ENCODE measurements at places on chromosomes 7 and 10.

DNA sequence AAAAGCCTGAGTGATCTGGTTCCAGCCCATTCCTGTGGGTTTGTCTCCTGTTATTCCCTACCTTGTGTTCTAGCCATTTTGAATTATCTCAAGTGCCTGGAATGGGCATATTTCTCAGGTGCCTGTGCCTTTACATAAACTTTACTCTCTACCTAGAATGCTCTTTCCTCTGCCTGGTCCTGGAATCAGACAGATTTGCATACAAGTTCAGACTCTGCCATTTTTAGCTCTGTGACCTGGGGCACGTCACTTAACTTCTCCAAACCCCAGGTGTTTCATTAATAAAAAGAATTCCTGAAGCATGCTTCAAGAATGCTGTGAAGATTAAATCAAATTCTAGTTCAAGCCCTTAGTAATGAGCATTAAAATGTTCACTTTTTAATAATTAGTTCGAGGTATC lies 7.8 kb downstream of the DCLRE1A start:
- no peak for DNase-seq

GRCh38 chr10:69636626-69637605 lies 6.9 kb downstream of the FAM241B start:
- DNase-seq = no peak

DNA sequence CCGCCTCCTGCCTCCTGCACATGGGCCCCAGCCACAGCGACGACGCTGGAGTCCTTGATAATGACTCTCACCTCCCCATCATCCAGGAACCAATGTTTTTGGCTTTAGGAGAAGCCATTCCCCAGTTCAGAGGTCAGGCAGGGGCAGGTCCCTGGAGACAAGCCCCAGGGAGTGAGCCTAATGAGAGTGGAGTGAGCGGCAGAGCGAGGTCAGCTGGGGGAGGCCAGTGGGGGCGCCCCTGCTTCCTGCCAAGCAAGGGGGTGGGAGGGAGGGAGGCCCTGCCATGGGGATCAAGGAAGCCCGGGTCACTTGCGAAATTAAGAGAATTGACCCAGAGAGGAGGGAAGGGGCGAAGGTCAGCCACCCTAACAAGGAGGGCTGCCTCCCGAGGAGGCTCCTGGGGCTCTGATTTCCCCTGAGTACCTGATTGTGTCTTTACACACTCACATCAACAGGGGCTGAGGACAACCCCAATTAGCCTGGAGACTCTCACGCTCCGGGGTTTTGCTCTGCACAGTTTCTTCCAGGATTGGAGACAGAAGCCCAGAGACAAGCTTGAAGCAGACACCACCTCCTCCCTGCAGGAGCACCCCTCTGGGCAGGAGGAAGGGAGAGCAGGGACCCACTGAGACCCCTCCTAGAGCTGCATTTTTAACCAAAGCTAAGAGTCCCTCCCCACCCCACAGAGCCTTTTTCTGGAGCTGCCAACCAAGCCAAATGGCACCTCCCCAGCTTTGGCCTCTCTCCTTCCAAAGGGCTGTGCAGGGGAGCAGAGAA lies 112.1 kb downstream of the COL13A1 start:
- DNase-seq = no peak

GRCh38 chr7:14747701-14748100 lies 154.8 kb downstream of the DGKB start:
- no peak for DNase-seq
